ENCODE measurements at places on chromosomes 12 and 14. TPM values are rescaled to one million over a fixed set of nuclear protein-coding genes. Genes with fewer than 3 reads are reported as not detected.

DNA sequence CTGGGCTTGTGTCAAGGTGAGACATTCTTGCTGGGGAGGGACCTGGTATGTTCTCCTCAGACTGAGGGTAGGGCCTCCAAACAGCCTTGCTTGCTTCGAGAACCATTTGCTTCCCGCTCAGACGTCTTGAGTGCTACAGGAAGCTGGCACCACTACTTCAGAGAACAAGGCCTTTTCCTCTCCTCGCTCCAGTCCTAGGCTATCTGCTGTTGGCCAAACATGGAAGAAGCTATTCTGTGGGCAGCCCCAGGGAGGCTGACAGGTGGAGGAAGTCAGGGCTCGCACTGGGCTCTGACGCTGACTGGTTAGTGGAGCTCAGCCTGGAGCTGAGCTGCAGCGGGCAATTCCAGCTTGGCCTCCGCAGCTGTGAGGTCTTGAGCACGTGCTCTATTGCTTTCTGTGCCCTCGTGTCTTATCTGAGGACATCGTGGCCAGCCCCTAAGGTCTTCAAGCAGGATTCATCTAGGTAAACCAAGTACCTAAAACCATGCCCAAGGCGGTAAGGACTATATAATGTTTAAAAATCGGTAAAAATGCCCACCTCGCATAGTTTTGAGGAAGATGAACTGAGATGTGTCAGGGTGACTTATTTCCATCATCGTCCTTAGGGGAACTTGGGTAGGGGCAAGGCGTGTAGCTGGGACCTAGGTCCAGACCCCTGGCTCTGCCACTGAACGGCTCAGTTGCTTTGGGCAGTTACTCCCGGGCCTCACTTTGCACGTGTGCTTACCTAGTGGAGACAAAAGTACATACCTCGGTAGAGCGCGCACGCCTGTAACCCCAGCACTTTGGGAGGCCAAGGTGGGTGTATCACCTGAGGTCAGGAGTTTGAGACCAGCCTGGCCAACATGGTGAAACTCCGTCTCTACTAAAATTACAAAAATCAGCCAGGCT is 4.3 kb downstream of the GAPDH start:
- peaks cover 41% of the 10 kb centered on the region for H3K4me1 ChIP-seq
- H3K27me3 ChIP-seq, result no peaks in the 10 kb centered on the region
- peaks cover 43% of the 10 kb centered on the region for H3K36me3 ChIP-seq
- DNase-seq, result peak; percentile 45
- H3K27ac ChIP-seq, result peak overlapping the region; percentile 99
- H3K4me3 ChIP-seq, result peak overlapping the region; percentile 93

- H3K4me3 ChIP-seq, result no peak overlapping the region
- peaks cover 2% of the 10 kb centered on the region for H3K4me1 ChIP-seq
Observed at GRCh38 chr14:72664651-72665050, 229.2 kb downstream of the DPF3 start.

GRCh38 chr12:7123806-7124522 is 4.7 kb downstream of the RBP5 start:
- no peak for DNase-seq
- H3K36me3 ChIP-seq, result no peaks in the 10 kb centered on the region
- no peak overlapping the region for H3K4me3 ChIP-seq
- no peaks in the 10 kb centered on the region for H3K27me3 ChIP-seq

DNA sequence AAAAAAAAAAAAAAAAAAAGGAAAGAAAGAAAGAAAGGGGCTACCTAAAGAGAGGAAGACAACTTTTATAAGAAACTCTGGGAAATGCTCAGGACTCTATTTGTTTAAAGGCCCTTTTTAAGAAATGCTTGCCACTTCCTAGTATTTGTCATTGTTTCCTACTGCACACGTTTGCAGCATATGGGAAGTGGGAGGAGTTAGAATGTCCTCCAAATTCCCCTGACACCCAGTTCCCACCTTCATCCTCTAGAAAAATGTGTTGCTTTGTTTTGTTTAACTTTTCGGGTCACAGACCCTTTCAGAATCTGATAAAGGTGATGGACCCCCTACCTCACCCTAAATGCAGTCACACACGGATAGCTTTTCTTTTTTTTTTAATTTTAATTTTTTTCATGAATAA is 40.8 kb downstream of the NINJ2 start:
- peak; percentile 37 for DNase-seq
- peaks cover 37% of the 10 kb centered on the region for H3K4me1 ChIP-seq
- H3K27me3 ChIP-seq, result no peaks in the 10 kb centered on the region
- H3K36me3 ChIP-seq, result no peaks in the 10 kb centered on the region

GRCh38 chr12:60075091-60075490 is 479.3 kb downstream of the SLC16A7 start:
- DNase-seq, result no peak
- no peak overlapping the region for H3K4me3 ChIP-seq
- H3K36me3 ChIP-seq, result no peaks in the 10 kb centered on the region
- H3K27me3 ChIP-seq, result no peaks in the 10 kb centered on the region

DNA sequence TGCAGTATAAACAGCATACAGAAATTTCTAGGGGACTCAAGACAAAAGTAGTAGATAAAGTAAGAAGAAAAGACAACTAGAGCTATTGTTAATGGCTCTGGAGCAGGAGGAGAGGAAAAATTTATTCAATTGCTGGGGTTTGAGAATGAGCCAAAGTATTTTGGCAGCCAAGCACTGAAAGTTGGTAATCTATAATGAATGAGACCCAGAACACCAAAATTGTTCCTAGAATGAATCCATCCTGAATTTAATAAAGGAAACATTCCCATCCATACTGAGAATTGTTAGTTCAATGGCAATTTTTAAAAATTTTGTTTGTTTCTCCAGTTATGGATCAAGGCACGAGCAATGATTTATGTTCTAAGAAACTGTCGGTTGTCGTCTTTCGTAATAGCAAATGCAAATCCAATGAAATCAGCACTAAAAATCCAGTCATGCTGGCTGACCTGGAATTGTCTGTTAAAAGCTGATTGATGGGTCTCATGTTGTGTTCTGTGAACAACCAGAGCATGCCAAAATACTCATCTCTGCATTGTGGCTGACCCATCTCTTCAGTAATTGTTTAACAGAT is 170.9 kb upstream of the LMNTD1 start:
- H3K4me3 ChIP-seq, result no peak overlapping the region
- H3K36me3 ChIP-seq, result no peaks in the 10 kb centered on the region
- H3K4me1 ChIP-seq, result no peaks in the 10 kb centered on the region
- no peak for DNase-seq
- H3K27me3 ChIP-seq, result no peaks in the 10 kb centered on the region
- H3K27ac ChIP-seq, result no peak overlapping the region

GRCh38 chr12:11655842-11656241 is 6.4 kb downstream of the ETV6 start:
- no peaks in the 10 kb centered on the region for H3K27me3 ChIP-seq
- peaks cover 78% of the 10 kb centered on the region for H3K4me1 ChIP-seq
- peaks cover 18% of the 10 kb centered on the region for H3K36me3 ChIP-seq
- H3K27ac ChIP-seq, result no peak overlapping the region
- H3K4me3 ChIP-seq, result no peak overlapping the region

DNA sequence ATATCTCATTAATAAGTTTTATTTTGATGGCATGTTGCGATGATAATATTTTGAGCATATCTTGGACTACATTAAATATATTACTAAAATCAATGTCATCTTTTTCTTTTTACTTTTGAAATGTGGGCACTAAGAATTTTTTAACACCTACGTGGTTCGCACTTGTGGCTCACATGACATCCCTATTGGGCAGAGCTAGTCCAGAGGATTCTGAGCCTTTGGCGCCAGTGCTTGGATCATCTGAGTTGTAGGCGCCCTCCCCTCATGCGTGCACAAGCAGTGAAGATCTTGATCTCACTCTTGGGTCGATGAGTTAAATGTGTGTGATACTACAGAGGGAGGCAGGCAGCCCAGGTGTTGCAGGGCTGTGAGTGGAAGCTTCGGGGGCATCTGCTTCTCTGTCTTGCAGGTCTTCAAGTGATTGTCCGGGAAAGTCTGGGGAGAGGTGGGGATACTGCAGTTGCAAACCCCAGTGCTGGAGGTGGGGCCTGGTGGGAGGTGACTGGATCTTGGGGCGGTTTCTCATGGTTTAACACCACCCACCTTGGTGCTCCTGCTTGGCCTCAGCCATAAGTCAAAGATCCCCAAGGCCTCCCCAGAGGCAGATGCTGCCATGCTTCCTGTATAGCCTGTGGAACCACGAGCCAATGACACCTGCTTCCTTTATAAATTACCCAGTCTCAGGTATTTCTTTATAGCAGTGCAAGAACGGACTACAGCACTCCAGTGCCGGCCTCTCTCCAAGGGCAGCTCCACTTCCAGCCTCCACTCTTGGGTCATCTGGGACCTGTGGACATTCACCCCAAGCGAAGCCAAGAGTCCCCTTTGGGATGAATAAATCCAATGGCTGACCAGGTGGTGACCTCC is 46.1 kb upstream of the PPP2R5C start:
- H3K4me3 ChIP-seq, result no peak overlapping the region
- no peak for DNase-seq
- H3K36me3 ChIP-seq, result peaks cover 2% of the 10 kb centered on the region
- no peaks in the 10 kb centered on the region for H3K27me3 ChIP-seq

GRCh38 chr12:6234214-6234613 is 34.0 kb downstream of the CD9 start:
- H3K36me3 ChIP-seq, result no peaks in the 10 kb centered on the region
- peaks cover 2% of the 10 kb centered on the region for H3K27me3 ChIP-seq
- peaks cover 28% of the 10 kb centered on the region for H3K4me1 ChIP-seq
- no peak overlapping the region for H3K27ac ChIP-seq
- H3K4me3 ChIP-seq, result no peak overlapping the region

- no peak overlapping the region for H3K4me3 ChIP-seq
- no peaks in the 10 kb centered on the region for H3K27me3 ChIP-seq
- H3K36me3 ChIP-seq, result no peaks in the 10 kb centered on the region
- no peak overlapping the region for H3K27ac ChIP-seq
- no peak for DNase-seq
Observed at GRCh38 chr14:77407158-77407557, 16.2 kb downstream of the NOXRED1 start.

DNA sequence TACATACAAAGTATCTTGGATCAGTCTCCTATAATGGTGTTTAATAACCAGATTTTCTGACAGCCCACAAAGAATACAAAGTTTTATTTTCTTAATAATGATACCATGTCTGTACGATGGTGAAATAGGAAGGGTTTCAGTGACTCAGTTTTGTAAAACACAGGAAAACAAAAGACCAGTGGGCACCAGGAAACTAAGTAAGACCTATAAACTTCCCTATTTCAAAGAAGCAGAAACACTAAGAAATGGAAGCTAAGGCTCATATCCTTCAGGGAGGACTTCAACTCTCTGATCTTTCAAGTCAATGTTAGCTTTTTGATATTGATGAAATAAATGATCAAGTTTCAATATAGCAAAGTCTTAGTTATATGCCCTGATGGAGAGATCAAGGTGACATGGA is 196.0 kb downstream of the DUSP6 start:
- no peak for DNase-seq
- no peak overlapping the region for H3K4me3 ChIP-seq
- peaks cover 2% of the 10 kb centered on the region for H3K27me3 ChIP-seq

DNA sequence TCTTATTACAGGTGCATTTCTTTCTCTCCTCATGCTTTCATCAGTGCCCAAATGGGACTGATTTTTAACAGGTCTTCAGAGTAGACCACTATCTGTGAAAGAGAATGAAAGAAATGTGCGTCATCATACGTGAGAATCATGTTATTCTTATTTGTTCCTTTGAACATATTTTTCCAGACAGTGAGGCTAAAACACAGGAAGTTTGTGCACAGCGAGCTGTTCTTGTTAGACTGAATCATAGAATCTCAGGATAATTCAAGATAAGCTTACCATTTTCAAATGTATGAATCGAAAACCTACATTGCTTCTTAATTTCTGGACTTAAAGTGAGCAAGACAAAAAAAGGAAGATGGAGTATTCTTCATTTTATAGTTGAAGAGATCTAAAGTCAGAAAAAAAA is 383.1 kb downstream of the EGLN3 start:
- peaks cover 2% of the 10 kb centered on the region for H3K4me1 ChIP-seq
- no peaks in the 10 kb centered on the region for H3K36me3 ChIP-seq
- H3K27me3 ChIP-seq, result no peaks in the 10 kb centered on the region
- DNase-seq, result no peak
- no peak overlapping the region for H3K27ac ChIP-seq

DNA sequence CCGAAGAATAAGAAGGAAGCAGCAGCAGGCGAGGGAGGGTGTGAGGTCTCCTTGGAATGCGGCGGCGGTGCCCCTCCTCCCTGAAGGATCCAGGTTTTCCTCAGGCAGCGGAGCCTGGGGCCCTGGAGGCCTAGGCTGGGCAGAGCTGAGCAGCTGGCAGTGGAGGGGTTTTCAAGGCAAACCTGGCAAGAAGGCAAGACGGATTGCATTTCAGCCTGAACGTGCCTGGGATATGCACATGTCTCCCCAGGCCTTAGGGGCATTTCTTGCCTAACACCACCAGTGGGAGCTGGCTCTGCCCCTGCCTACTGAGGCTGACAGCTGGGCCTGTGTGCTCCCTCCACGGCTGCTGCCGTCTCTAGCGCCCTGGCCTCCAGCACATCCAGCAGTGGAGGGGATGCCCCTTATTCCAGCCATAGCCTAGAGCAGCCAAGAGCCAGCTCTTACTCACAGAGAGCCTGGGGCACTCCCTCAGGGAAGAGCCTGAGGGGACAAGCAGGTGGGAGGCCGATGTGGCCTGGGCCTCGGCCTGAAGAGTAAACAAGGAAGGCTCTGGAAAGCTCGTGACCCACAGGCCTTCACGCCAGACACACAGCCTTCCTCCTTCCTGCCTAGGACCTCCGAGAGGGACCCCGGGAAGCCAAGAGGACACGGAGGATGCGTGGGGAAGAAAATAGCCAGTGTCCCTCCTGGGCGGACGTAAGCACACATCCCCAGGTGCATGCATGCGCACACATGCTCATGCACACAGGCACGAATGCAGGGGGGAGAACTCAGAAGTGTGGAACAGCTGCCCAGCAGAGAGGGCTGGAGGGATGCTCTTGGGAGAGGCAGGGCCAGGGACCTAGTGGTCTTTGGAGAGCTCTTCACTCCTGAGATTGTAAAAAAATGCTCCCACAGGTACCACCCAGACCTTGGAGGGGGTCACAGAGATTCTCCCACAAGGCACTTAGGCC is 23.0 kb upstream of the EIF2B2 start:
- no peak for DNase-seq
- no peak overlapping the region for H3K27ac ChIP-seq
- no peak overlapping the region for H3K4me3 ChIP-seq
- no peaks in the 10 kb centered on the region for H3K36me3 ChIP-seq
- H3K27me3 ChIP-seq, result no peaks in the 10 kb centered on the region
- H3K4me1 ChIP-seq, result no peaks in the 10 kb centered on the region

- peaks cover under 1% of the 10 kb centered on the region for H3K27me3 ChIP-seq
- H3K4me3 ChIP-seq, result no peak overlapping the region
- no peak for DNase-seq
- no peak overlapping the region for H3K27ac ChIP-seq
- no peaks in the 10 kb centered on the region for H3K4me1 ChIP-seq
- H3K36me3 ChIP-seq, result no peaks in the 10 kb centered on the region
Observed at GRCh38 chr12:30964896-30965612, 38.5 kb downstream of the TSPAN11 start.

Gene METTL25
- total RNA-seq, result 4.6 TPM

Gene NFE2
- total RNA-seq, result not detected

Gene SDR9C7
- total RNA-seq, result not detected

Gene KRT81
- not detected for total RNA-seq

Gene FAM216A
- 77.1 TPM for total RNA-seq

Gene KCNMB4
- total RNA-seq, result 1.0 TPM

Gene SSTR1
- not detected for total RNA-seq

Gene CMA1
- 0.34 TPM for total RNA-seq
